Fibroblast of villous mesenchyme (primary cell): ENCODE measurements at places on chromosomes 3 and 15. TPM values are rescaled to one million over a fixed set of nuclear protein-coding genes. Genes with fewer than 3 reads are reported as not detected.
A peak's percentile ranks its signal among the peaks of the same experiment; 100 is the strongest.

DNA sequence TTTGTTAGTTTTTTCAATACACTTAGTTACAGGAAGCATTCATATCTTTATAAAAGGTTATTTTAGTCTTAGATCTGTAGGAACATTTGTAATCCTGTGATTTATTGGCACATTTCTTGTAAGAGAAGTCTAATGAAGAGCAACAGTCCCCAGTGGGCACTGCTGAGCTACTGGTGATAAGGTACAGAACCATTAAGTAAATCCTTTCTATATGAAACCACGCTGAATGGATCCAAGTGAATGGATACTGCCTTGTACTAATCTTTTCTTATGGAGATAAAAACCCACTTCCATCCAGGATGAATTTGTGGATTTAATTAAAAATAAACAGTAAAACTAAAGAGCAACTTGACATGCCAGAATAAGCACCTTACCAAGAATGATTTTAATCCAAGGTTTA, 64.0 kb downstream of the SHQ1 start:
- no peak for DNase-seq

The GPR176 gene
- total RNA-seq = 111 and 120 TPM in 2 replicates

DNA sequence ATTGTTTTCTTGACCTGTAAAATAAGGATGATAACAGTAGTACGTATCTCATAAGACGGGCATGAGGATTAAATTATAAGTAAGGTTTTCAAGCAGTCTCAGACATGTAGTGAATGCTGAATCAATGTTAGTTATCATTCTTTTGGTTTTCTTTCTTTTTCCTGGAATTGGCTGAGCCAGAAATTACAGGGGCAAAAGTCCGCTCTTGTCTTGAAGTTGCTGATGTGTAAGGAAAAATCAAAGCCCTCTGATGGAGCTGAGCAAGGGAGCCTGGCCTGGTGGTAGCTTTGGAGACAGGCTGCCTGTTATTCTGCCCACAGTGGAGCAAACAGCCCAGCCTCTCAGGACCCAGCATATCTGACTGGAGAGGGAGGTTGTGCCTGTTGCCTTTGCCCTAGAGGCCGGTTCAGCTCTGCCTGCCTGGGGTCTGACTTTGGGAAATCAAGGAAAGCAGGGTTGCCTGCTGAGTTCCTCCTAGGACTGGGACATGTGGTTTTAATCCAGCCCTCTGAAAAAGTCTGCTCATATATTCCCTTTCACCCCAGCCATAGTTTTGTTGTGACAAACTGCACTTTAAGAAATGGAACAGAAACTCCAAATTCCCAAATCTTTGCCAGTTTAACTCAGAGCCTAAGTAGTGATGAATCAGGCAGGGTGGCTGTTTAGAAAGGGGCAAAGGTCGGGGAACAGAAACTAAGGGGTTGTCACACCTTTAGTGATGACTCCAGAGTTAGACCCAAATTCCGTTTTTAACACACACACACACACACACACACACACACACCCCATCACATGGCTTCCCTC, 40.1 kb downstream of the GASK1A start:
- no peak for DNase-seq

The OR5K2 gene
- total RNA-seq = not detected in 2 replicates

The VGLL3 gene
- 102 and 223 TPM in 2 replicates for total RNA-seq

GRCh38 chr3:61826161-61826560, 264.8 kb downstream of the PTPRG start:
- no peak for DNase-seq

The SI gene
- total RNA-seq = not detected in 2 replicates

The SAMMSON gene
- total RNA-seq = not detected in 2 replicates

GRCh38 chr3:130386604-130387263, 41.3 kb downstream of the COL6A5 start:
- peak; percentile 15 for DNase-seq

GRCh38 chr15:92733934-92734521, 78.5 kb upstream of the FAM174B start:
- peak; percentile 62 for DNase-seq

DNA sequence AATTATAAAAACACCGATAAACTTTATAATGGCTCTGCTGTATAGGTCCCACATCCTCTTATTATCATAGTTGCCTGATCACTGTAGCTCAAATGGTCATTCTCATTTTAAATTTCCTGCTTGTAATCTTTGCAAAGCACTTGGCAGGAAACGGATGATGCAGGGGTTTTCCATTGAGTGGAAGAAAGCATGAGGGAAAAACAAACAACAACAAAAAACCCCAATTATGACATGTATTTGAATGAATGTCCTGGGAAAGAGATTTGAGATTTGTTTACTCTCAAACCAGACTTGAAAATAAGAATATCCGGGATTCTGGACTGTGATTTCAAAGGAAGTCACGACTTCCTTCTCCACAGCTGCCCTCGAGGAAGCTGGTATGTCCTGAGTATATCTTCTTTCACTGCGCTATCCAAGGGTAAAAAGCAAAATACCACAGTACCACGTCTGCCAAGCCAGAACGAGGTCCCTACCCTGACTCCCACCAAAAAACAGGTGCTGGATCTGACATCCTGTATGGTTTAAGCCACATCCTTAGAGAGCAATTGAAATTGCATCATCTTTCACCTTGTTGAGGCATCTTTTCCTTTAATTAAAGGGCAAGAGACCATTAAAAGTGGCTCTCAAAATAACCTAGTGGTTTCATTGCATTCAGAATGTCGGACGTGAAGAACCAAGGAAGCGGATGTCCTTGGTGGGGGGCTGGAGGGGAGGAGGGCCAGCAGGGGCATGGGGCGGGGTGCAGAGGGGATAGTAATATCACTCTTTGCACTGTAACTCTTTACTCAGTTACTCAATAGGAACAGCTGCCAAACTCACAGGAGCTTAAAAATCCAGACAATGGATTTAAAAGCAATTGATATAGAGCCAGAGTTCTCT, 13.5 kb upstream of the TIPIN start:
- DNase-seq = peak; percentile 46

The CD80 gene
- not detected in 2 replicates for total RNA-seq

The SPSB4 gene
- total RNA-seq = not detected in 2 replicates

- no peak for DNase-seq
Measured at GRCh38 chr3:176274161-176274560, 923.1 kb downstream of the TBL1XR1 start.

DNA sequence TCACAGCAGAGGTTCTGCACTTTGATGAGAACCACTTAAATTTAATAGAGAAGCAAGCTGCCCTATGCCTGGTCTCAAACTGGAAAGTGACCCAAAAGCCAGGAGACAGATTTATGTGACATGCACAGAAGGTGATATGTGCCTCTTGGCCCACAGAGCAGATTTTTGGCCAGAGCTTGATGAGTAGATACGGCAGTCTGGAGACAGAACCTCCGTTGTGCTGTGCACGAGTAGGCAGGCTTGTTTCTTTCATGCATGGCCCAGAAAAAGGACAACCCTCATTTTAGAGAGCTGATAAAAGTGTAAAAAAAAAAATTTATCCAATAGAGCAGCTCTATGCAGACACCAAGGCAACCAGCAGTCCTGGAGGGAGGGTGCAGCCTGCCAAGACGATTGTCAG, 423.1 kb downstream of the CNTN6 start:
- no peak for DNase-seq

The FSIP1 gene
- total RNA-seq = 0.97 and 2.6 TPM in 2 replicates

The TIGIT gene
- total RNA-seq = under 0.01 TPM in 1 of 2 replicates, not detected in the other

GRCh38 chr3:176971613-176972174, 225.6 kb downstream of the TBL1XR1 start:
- no peak for DNase-seq

DNA sequence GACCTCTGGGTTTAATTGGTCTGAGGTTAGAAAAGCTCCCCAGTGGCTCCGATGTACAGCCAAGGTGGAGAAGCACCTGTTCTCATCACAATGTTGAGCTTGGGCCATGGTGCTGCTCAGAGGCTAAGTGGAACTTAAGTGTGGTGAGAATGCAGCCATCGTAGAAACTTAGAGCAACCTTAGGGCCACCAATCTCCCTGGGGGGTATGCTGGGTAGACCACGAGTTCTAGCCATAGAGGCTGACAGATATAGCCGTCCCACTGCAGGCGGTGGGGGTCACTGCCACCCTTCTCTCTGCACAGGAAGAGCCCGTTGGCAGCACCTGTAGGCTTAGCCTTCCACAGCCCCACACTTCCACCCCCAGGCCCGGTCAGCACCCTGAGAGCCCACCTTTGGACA, 38.0 kb downstream of the MGLL start:
- no peak for DNase-seq

DNA sequence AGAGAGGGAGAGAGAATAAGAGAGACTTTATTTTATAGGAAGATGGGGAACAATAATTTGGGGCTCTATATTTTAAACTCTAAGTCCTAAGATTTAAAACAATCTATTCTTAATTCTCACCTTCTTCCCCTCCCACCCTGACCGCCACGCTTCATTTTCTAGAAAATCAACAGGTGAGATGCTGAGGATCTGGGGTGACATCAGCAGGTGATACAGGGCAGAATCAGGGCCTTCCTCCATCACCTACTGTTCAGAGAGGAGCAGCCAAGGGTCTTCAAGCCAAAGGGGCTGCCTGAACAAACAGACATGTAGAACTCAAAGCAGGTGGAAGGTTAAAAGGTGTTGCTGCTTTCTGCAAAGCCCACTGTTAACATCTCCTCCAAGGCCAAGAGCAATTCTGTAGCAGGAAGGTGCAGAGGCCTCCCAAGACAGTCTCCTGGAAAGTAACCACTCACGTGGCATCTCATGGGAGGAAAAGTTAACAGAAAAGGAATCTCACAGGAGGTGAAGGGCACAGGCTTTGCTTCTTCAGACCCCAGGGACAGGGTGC, 183.6 kb upstream of the TLE3 start:
- no peak for DNase-seq

- DNase-seq = no peak
Measured at GRCh38 chr15:101020451-101020850, 101.3 kb downstream of the LRRK1 start.

GRCh38 chr15:47670365-47670764, 46.9 kb upstream of the SEMA6D start:
- peak; percentile 38 for DNase-seq

The VWA5B2 gene
- not detected in 2 replicates for total RNA-seq

The DLL4 gene
- total RNA-seq = 5.5 and 6.0 TPM in 2 replicates

DNA sequence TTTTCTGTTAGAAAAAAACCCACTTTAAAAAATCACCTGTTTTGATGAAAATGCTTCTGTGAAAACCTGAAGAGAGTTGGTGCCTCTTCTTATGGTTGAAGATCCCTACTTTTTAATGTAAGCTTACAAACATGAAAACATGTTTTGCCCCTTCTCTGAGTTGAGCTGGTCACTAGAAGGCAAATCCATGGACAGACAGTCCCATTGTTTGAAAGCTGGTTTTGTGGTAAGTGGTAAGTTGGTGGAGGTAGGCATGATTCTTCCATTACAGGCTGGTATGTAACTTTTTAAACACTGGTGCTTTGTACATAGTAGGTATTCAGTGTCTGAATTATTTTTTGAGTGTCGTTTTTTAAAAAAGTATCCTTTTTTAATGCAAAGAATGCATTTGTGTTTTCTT, 6.1 kb downstream of the ABHD5 start:
- no peak for DNase-seq

The RHCG gene
- total RNA-seq = not detected in 2 replicates

The CHRM5 gene
- total RNA-seq = under 0.01 TPM in 2 replicates

GRCh38 chr3:100419406-100419805, 18.1 kb downstream of the LNP1 start:
- no peak for DNase-seq

GRCh38 chr3:126525853-126526667, 2.1 kb downstream of the CHST13 start:
- DNase-seq = no peak

DNA sequence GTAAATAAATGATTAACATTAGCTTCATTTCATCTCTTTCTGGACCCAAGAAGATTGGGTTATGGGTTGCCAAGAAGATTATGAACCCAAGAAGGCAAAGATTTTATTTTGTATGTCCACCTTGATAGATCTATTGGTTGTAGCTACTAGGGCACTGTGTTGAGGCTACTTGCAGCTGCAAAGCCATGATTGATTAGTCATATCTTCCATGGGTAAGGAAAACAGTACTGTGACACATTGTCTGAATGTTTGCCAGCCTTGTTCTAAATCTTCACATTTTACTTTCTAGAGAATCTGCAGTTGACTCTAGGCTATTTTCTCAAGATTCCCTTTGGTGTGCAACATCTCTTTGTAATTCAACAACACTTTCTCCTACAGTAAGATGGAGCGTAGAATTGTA, 229.2 kb upstream of the KCNH8 start:
- no peak for DNase-seq

DNA sequence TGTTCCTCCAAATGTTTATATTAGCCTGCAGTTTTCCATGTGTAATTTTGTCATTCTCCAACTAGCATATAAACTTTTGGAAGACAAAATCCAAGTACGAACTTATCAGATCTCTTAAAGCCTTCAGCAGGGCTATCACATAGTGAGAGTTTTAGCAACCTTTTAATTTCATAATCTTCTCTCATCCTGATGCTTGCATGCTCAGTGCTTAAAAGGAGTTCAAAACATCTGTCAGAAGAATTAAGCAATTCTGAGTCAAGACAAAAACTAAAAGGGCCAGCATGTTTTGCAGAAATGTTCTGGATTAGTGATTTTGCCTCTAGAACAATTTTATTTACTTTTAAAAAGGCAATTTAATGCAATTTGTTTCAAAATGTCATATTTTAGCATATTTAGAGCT, 73.4 kb upstream of the SLC2A2 start:
- DNase-seq = peak; percentile 81

DNA sequence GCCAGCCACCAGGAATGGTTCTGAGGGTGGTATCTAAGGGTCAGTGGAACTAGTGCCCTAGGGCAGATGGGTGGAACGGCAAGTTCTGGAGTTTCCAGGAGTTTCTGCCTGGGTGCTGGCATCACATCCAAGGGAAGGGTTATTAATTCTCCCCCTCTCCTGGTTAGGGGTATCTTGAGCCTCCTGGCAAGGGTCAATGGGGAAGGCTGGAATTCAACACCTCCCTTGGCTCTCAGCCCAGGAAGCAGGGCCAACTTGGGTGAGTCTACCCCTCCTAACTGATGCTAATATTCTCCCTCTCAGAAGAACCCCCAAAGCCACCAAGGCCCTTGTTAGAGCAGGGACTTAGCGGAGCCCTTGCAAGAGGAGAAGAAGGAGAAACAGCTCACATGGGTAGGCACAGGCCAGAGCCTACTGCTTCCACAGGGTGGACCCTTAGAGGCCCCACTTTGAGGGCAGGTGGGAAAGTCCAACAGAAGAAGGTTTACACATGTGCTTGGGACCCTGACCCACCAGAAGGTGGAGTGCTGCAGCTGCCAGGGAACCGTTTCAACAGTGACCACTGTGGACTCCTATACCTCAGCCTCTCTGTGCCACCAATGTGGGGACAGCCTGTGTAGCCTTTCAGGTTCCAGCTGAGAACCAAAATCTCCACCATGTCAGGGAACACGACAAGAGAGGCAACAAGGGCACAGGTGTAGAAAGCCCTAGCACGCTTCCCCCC, 3.3 kb downstream of the TMEM115 start:
- DNase-seq = no peak

The FAM174B gene
- 0.97 and 3.9 TPM in 2 replicates for total RNA-seq

GRCh38 chr3:173986861-173987410, 589.4 kb downstream of the NLGN1 start:
- no peak for DNase-seq

DNA sequence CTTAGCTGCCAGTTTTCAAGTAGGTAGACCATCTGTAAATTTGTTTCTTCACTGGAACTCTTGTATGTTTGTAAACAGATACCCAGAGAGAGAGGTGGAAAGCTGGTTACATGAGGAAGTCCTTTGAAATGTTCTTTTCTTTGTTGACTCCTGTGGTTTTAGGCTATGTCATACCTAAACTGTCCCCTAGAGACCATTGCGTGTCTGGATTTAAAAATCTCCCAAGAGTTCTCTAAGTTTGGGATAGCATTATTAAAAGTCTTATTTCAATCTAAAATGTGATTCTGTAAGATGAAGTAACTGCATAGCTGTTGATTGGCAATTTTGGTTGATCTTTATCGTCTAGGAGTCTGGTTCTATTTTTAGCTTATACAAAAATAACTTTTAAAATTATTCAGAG, 127.2 kb downstream of the GHSR start:
- DNase-seq = peak; percentile 67

The RASGRF1 gene
- total RNA-seq = 0.43 and 0.64 TPM in 2 replicates
